Activated CD8-positive, alpha-beta memory T cell treated with anti-CD3 and anti-CD28 coated beads, Interleukin-2, amount 10 ng/mL, durations not matched to agents 7 days and 5 days (primary cell): ENCODE measurements at places on chromosomes 4 and X. TPM values are rescaled to one million over a fixed set of nuclear protein-coding genes. Genes with fewer than 3 reads are reported as not detected.

- no peaks in the 10 kb centered on the region for H3K36me3 ChIP-seq
- no peak overlapping the region for H3K4me3 ChIP-seq
- H3K27me3 ChIP-seq = no peaks in the 10 kb centered on the region
Measured at GRCh38 chrX:132908891-132909290, 49.5 kb downstream of the HS6ST2 start.

DNA sequence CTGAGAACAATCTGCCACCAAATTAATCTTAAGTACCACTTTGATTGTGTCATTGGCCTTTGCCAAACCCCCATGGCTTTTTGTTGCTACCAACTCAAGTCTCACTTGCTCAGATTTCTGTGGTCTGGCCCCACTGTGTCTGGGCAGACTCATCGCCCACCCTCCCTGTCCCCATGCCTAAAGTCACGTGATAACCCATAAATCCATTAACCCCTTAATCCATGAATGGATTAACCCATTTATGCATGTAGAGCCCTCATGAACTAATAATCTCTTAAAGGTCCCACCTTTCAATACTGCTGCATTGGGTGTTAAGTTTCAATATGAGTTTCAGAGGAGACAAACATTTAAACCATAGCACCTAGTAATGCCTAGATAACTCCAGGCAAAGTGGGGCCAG, 78.5 kb upstream of the BLTP1 start:
- H3K27ac ChIP-seq = no peak overlapping the region
- no peaks in the 10 kb centered on the region for H3K4me1 ChIP-seq
- H3K36me3 ChIP-seq = no peaks in the 10 kb centered on the region
- no peak for DNase-seq

- H3K4me3 ChIP-seq = no peak overlapping the region
- H3K36me3 ChIP-seq = no peaks in the 10 kb centered on the region
- no peak overlapping the region for H3K27ac ChIP-seq
- no peak for DNase-seq
- H3K27me3 ChIP-seq = no peaks in the 10 kb centered on the region
Measured at GRCh38 chrX:13511944-13512330, 57.5 kb upstream of the EGFL6 start.

- DNase-seq = no peak
- no peaks in the 10 kb centered on the region for H3K36me3 ChIP-seq
- H3K4me1 ChIP-seq = no peaks in the 10 kb centered on the region
- no peak overlapping the region for H3K4me3 ChIP-seq
- H3K27ac ChIP-seq = no peak overlapping the region
Measured at GRCh38 chrX:5113128-5113527, 1115.5 kb downstream of the NLGN4X start.

- DNase-seq = no peak
- no peaks in the 10 kb centered on the region for H3K36me3 ChIP-seq
- H3K4me1 ChIP-seq = no peaks in the 10 kb centered on the region
- H3K27ac ChIP-seq = no peak overlapping the region
- H3K27me3 ChIP-seq = no peaks in the 10 kb centered on the region
- H3K4me3 ChIP-seq = no peak overlapping the region
Measured at GRCh38 chr4:174437749-174438148, 84.5 kb downstream of the HPGD start.

CSAG3 gene
- total RNA-seq = 1.4 TPM

IL2RG gene
- total RNA-seq = 370 TPM
